ENCODE measurements at places on chromosomes 7 and 10. TPM values are rescaled to one million over a fixed set of nuclear protein-coding genes. Genes with fewer than 3 reads are reported as not detected.

NKX2-3 gene
- 0.07 TPM for total RNA-seq

RPS24 gene
- 2,410 TPM for total RNA-seq

EVX1 gene
- not detected for total RNA-seq

PLEKHS1 gene
- total RNA-seq, result not detected

CPXM2 gene
- total RNA-seq, result 9.2 TPM

ZNF92 gene
- total RNA-seq, result 8.1 TPM

LRRC18 gene
- not detected for total RNA-seq

HTR5A gene
- not detected for total RNA-seq

SCART1 gene
- 0.73 TPM for total RNA-seq
